B cell (primary cell): ENCODE measurements at places on chromosomes 6 and 20. TPM values are rescaled to one million over a fixed set of nuclear protein-coding genes. Genes with fewer than 3 reads are reported as not detected.

- DNase-seq: no peak
These were observed 55.0 kb downstream of the TRERF1 start for GRCh38 chr6:42396720-42397119.

- no peak for DNase-seq
These were observed 1.9 kb downstream of the TMEM200A start for GRCh38 chr6:130367767-130368166.

The PTCRA gene
- total RNA-seq: not detected in 2 replicates

GRCh38 chr20:62352402-62353288, 14.5 kb downstream of the LAMA5 start:
- no peak for DNase-seq

The TPBG gene
- total RNA-seq: not detected in 2 replicates

The MYB gene
- 1.1 and 1.4 TPM in 2 replicates for total RNA-seq

The ANKRD6 gene
- 10.5 and 15.0 TPM in 2 replicates for total RNA-seq

The COL11A2 gene
- 0.39 and 0.66 TPM in 2 replicates for total RNA-seq

The OR2H2 gene
- total RNA-seq: not detected in 2 replicates

- DNase-seq: peak; percentile 49
These were observed 58.5 kb downstream of the AHI1 start for GRCh38 chr6:135438907-135439535.

DNA sequence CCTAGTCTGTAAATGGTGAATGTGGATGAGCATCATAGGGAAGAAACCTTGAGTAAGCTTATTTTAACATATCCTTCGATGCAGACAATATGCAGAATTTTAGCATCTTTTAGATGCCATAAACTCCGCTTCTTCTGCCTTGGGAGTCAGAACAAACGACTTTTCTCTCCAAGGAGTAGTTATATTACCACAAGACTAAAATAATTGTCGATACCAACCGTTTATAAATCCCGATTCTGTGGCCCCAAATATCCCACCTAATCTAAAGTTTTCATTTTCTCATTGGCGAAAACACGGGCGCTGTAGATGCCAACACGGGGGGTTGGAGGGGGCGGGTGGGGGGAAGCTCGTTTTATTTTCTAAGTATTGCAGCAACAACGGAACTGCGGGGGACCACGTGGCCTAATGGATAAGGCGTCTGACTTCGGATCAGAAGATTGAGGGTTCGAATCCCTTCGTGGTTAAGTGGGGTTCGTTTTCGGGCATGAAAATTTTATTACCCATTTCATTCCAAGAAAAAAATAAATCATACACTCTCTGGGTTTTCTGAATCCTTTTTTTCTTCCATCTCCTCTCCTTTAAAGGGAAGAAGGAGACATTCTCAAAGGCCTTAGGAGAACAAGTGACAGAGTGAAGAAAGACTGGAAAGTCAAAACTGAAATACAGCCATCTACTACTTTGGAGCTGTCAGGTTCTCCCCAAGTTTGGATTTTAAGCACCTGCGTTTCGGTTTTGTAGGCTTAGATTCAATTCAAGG, 65.5 kb upstream of the BTN3A2 start:
- DNase-seq: no peak

The RHAG gene
- total RNA-seq: not detected in 2 replicates

The PI16 gene
- total RNA-seq: 1.1 and 1.4 TPM in 2 replicates

The COQ3 gene
- 3.1 and 3.9 TPM in 2 replicates for total RNA-seq

The DHX16 gene
- 51.1 and 58.3 TPM in 2 replicates for total RNA-seq

- DNase-seq: no peak
These were observed 61.8 kb downstream of the BANF2 start for GRCh38 chr20:17761604-17762003.

DNA sequence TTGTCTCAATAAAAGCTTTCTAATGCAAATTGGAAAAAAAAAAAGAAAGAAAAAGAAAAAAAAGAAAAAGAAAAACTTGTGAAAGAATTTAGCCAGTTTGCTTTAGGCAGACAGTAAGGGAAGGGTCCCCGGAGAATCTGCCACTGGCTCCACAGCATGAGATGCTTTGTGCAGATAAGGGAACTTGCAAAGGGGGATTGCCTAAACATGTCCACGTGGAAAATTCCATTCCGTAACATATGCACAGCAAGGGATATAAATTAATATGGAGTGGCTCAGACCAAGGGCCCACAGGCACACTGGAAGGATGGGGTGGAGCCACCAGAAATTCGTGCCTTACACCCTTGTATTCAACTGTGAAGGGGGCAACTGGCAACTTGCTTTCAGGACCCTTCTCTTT, 45.4 kb downstream of the MKKS start:
- no peak for DNase-seq

The COX4I2 gene
- total RNA-seq: not detected in 2 replicates

DNA sequence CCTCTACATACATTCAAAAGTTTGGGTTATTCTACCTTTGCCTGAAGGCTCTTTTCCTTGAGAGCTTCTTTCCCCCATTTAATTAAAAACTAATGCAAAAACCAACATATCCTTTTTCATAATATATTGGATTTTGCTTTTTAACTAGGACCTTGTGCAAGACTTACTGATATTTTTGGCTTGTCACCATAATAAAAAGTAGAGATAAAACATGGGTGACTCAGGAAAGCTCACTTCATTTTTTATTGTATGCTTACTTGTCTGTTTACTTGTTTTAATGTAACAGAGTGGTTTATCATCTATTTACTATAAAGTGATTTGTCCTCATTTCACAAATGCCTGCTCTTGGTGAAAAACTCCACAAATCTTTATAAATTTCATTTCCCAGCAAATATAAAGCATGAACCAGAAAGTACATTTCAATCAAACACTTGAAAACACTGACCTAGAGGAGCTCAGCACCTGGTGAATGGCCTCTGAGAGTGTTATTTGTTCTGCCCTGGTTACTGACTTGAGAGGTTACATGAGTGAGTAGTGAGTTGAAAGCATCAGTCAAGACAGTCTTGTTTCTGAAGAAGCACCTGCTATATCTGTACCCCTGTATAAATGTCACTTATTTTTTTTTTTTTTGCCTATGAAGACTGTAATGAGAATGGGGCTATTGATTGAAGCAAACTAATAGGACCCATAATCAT, 20.8 kb downstream of the ADGRG6 start:
- DNase-seq: no peak

The PHACTR3 gene
- total RNA-seq: not detected in 2 replicates

The CRIP3 gene
- total RNA-seq: 25.8 and 27.9 TPM in 2 replicates

DNA sequence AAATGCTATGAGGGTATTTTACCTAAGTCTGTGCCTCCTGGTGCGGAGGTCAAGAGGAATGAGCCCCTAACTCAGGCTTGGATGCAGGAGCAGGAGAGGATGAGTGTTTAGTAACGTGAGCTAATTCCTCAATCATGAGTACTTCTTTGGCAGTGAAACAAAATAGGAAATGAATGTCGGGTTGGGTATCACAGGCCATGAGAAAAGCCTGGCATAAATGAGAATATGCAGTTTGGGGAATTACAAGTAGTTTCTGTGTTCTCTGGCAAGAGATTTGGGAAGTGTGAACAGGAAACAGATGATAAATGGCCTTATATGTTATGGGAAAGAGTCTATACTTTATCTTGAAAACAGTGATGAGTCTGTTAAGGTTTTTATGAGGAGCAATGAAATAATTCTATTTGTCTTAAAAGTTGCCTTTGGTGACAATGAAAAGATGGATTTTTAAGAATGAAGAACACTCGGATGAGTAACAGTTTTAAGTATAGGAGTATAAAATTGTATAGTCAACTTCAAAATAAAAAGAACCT, 59.0 kb upstream of the RNF146 start:
- no peak for DNase-seq

The SLC17A2 gene
- total RNA-seq: not detected in 2 replicates

DNA sequence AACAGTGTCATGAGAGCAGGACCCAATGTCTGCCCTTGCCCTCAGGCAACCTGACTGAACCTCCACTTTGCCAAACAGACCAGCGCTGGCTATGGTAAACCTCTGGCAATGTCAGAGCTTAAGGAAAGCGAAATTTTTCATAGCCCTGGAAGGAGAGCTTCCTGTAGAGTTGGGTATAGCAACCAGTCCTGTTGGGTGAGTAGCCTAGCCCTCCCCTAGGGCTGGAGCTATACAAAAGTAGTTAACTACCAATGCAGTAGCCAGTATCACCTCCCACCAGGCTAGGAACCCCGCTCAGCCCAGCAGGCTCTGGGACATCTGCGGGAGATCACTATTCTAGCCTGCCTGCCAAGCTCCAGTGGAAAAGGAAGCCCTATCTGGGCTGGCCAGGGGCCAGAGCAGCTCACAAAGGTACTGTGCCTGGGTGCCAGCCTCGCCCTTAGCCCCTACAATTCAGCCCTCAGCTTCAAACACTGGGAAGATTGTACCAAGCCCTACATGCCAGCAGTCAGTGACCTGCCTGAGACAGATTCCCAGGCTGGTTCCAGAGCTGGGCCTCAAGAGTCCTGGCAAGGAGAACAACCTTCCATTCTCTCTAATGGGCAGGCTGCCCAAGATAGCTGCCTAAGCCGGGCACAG, 7.9 kb downstream of the WFDC3 start:
- no peak for DNase-seq

DNA sequence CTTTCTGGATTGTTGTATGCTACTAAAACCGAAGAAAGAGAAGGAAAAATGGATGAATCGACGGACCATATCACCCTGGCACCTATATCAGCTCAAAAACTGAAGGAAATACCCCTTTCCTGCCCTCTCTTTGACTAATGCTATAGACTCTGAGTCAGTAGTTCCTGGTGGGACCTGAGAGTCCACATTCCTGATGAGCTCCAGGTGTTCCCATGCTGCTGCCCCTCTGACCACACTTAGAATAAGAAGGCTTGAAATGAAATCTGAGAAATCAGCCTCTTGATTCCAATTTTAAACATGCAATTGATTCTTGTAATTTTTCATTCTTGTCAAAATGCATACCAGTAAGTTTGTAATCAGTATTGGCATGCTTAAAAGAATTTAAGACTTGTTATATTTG, 75.2 kb downstream of the PRL start:
- DNase-seq: no peak
